ENCODE measurements at places on chromosomes 1 and 21.

DNA sequence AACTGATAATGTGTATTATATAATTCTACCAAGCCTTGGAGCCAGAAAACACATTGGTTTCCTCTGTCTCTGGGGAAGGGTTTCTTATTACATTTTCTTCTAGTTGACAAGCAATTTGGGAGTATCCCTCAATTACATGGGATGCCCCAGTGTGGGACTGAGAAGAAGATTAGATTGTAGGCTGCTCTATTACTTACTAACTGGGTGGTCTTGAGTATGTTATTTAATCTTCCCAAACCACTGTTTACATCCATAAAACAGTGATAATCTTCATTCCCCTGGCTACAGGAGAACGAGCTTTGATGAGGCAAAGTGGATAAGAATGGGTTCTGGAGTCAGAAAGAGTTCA lies 105.8 kb downstream of the TSEN15 start:
- DNase-seq = no peak

GRCh38 chr1:117985973-117986372 lies 56.4 kb downstream of the WDR3 start:
- DNase-seq = no peak

- DNase-seq = no peak
Measured at GRCh38 chr1:211932231-211932932, 101.8 kb upstream of the LPGAT1 start.

- DNase-seq = no peak
Measured at GRCh38 chr1:235511470-235512240, 7.4 kb upstream of the B3GALNT2 start.

DNA sequence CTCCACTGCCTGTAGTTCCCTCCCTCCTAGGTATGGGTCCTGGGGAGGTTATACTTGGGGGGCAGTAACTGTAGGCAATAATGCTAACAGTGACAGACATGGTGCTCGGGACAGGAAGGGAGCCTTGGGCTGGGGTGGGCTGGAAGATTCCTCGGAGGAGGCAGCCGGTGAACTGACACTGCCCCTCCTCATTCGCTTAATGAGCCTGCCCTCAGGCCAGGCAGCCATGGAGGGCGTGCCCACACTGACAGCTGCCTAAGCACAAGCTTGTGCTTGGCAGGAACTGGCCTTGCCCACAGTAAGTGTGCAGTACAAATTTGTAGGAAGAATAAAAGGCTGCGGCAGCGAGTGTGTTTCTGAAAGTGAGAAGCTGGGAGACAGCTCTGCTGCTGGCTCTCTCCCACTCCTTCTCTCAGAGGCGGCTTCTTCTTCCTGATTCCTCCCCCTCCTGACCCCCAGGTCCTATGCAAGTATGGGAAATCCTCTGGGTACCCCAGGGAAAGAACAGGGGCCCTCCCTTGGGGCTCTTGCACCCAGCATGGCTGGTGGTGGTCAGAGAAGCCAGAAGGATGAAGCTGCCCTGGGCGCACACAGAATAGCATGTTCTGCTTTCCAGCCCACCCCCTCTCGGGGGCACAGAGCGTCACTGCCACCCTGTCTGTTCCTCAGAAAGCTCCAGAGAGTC lies 23.6 kb downstream of the OPTC start:
- DNase-seq = no peak

DNA sequence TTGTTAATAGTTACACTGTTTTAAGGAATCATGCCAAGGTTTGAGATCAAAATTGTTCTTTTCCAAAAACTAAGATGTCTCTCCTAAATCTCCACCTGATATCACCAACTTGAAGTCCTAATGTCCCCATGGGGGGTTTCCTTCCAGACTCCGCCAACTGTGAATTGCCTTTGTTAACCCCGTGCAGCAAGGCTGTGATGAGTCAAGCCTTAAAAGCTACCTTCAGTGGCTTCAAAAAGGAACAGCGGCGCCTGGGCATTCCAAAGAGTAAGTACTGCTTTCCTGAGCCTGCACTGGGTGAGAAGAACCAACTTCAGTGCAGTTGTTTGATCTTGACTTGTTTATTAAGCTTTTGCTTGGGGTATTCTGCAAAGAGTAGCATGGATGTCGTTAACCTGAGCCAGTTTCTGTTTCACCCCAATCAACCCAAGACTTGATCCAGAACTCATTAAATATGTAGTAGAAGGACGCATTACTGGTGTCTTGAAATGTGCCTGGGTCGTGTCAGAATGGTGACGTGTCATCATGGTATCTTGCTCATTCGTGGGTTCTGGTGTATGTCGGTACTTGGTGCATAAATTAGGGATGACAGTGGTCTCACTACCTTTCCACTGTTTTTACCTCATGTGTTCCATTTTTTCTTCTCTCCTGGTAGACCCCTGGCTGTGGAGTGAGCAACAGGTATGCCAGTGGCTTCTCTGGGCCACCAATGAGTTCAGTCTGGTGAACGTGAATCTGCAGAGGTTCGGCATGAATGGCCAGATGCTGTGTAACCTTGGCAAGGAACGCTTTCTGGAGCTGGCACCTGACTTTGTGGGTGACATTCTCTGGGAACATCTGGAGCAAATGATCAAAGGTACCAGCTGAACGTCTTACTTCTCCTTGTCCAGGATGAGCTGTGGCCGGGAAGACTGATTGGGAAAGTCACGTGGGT lies 8.7 kb downstream of the ETS2 start:
- no peak for DNase-seq

GRCh38 chr21:35062016-35062415 lies 12.9 kb upstream of the RUNX1 start:
- DNase-seq = no peak

DNA sequence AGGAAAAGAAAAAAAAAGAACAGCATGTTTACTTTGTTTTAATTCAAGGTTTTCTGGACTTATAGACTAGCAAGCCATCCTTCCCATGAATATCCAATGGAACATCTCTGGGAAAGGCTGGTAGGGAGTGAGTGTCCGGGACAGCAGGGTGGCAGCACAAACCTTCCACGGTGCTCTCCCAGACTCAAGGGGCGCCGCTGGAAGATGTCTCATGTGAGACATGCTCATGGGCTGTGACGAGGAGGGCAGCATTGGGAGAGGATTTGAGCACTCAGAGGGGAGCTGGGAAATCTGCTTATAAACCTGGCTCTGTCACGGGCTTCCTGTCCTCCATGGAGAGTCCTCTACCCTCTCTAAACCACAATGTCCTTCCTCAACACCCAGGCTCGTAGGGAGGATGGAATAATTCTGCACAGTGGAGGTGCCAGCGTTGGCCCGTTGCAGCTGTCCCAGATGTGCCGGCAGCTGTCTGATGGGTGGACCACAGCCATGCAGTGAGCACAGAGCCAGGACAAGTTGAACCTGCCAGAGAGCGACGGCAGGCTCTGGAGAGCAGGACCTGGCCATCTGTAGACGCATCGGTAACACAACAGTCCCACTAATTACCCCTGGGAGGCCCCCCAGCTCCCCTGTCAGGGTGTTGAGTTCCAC lies 100.1 kb upstream of the IGSF21 start:
- DNase-seq = no peak

GRCh38 chr1:195933835-195934234 lies 674.4 kb downstream of the KCNT2 start:
- no peak for DNase-seq

- DNase-seq = no peak
Measured at GRCh38 chr1:53681351-53681976, 57.5 kb downstream of the GLIS1 start.

DNA sequence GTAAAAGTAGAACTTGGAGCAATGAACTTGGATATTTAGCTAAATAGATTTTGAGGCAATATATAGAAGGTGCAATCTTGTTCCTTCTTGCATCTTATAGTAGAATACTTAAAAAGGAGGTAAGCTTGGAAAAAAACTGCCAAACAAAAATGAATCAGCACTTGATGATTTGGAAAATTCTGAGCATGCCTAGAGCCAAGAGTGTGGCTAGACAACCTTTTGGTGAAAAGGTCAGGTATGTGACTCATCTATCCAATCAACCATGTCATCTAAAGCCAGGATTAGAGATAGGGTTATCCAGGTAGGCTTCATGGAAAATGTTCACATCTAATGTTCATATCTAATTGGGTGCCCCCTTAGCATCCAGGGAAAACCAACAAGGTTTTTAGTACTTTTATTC lies 515.0 kb downstream of the COL11A1 start:
- DNase-seq = no peak

GRCh38 chr1:94617134-94617805 lies 75.7 kb upstream of the F3 start:
- peak; percentile 19 for DNase-seq

DNA sequence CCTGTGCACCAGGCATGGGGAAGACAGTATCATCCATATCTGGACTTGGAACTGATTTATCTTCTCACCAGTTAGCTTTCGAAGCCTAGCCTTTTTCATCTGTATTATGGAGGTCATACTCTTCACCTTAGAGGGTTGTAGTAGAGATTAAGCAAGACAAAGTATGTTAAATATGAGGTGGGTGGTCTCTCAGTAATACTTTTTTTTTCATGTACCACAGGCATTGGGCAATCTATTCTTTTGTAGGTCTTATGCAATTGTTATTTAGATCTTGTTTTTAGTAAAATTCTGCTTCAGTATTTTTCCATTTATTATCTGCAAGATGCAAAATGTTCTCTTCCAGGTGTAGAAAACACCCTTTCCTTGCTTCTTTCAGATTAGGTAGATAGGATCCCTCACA lies 35.2 kb upstream of the OR2B11 start:
- DNase-seq = no peak

GRCh38 chr1:47680815-47681475 lies 243.1 kb downstream of the FOXD2 start:
- no peak for DNase-seq

DNA sequence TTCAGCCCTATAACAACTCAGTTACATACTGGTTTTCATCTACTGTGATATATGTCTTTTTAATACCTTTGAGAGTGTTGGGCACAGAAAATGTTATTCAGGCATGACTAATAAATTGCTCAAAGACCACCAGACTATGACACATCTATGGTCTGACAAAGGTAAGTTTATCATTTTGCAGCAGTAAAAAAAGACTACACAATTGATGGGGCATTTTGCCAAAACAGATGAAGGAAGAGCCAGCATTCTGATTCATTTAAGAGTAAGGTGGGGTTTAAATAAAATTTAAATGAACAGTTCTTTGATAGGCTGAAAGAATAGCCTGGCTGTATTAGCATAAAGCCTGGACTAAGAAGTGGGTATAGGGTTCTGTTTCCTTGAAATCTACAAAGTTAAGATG lies 8.8 kb upstream of the RNPC3 start:
- DNase-seq = no peak

DNA sequence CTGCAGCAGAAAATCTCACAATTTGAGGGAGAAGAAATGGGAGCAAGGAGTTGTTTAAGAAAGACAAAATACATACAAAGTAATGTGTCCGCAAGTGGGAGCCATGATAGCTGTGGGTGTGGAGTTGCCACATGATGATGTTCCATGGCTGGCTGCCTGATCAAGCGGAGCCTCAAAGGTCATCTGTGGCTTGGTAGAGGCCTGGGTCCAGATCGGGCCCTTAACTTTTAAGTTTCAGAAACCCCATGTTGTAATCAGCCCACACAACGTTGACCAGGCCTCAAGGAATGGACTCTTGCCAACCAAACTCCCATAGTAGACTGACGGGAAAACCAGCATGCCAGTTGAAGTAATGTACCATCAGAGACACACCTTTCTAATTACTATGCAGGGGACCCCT lies 64.7 kb upstream of the ANGPTL1 start:
- DNase-seq = no peak

DNA sequence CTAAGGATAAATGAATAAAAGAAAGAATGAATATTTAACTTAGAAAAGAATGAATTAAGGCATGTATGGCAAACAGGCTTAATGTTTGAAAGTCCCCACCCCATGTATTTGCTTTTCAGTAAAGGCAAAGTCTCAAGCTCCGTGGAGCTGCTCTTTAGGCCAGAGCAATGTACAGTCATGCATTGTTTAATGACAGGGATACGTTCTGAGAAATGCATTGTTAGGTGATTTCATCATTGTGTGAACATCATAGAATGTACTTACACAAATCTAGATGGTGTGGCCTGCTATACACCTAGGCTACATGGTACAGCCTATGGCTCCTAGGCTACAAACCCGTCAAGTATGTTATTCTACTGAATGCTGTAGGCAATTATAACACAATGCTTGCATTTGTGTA lies 51.6 kb upstream of the SPATA6 start:
- DNase-seq = no peak

DNA sequence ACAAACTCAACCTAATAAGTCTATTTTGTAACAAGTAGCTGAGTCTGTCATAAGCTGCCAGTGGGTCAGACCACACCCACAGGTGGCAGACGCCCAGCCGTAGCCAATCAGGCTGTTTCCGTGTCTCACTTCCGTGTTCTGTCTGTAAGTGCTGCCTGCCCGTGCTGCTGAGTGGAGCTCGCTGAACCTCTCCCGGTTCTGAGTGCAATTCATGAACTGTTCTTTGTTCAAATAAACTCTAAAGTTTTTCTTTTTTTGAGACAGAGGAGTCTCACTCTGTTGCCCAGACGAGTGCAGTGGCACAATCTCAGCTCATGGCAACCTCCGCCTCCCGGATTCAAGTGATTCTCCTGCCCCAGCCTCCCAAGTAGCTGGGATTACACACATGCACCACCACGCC lies 25.1 kb downstream of the POFUT2 start:
- no peak for DNase-seq

- no peak for DNase-seq
Measured at GRCh38 chr1:81801651-81802456, 1.1 kb downstream of the ADGRL2 start.

DNA sequence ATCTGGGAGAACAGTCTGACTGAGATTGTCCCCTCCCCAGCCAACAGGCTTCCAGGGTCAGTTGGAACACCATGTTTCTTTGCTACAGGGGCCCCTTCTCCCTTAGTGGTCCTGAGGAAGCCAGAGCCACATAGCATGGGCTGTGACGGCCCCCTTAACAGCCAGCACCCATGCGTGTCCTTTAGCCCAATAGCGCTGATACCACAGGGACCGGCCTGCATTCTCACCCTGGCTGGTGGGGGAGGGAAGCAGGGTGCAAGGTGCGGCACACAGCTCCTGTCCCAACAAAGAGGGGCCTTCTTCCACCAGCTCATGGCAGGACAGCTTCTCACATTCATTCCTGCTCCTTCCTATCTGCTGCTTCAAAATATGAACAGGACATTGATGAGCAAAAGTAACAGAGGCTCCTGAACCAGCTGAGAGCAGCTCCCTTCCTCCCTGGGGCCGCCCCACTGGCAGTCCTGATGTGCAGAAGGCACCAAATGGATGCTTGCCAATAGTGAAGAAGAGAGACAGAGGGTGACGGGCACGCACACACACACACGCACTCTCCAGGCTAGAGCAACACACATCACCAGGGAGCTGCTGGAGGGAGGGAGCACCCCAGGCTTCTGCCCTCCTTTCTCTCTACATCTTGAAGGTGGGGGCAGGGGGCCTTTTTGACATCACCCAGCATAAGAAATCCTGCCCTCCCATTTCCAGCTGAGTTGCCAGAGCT lies 99.4 kb downstream of the CRYAA start:
- no peak for DNase-seq

DNA sequence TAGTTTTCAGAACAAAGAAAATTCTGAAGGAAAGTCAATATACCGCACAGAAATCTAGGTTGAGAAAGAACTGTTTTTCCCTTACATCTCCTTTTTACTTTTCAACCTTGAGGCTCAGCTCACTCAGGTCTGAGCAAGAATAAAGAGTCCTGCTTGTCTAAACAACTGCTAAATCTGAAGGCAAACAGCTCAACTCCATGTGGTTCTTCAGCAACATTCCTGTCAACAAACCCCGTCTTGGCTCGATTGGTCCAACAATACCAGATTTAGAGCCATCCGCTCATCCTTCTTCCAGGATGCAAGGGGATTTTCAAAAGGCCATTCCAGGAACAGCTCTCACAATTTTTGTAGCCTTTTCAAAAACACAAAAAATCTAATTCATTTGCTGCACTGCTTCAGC lies 119.8 kb downstream of the HLCS start:
- no peak for DNase-seq

- DNase-seq = no peak
Measured at GRCh38 chr1:154998818-154999570, 3.6 kb upstream of the ZBTB7B start.

Data from BJ (cell line).